Jurkat, Clone E6-1 (cell line): ENCODE measurements at places on chromosomes 12 and 14.

GRCh38 chr14:106776395-106776983 lies 1250.1 kb downstream of the TMEM121 start:
- no peak for DNase-seq

- no peak for DNase-seq
Measured at GRCh38 chr14:51107801-51108200, 12.9 kb upstream of the TRIM9 start.

GRCh38 chr14:92668276-92668973 lies 80.0 kb downstream of the LGMN start:
- no peak for DNase-seq

DNA sequence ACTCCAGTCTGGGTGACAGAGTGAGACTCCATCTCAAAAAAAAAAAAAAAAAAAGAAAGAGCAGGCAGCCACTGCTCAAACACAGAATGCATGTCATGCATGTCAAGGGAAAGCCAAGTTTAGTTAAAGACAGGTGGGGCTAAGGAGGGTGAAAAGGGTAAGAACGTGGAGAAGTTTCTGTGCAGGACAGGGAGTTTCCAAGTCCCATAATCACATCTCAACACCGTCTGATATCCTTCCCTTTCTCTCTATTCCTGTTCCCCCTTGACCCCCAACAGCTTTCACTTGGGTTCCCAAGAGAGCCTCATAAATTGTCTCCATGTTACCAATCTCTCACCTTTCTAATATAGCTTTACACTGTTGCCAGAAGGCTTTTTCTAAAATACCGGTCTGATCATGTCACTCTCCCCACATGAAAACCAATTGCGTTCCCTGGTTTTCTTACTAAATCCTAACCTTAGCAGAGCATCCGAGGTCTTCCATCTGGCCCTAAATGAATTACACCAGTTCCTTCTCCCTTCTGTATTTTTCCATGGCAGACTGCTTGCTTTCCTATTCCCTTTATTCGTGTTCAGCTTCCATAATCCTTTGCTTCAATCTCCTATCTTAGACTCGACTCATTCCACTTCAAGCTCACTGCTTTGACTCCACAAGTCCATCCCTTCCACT lies 37.0 kb downstream of the LIMA1 start:
- no peak for DNase-seq

- DNase-seq = no peak
Measured at GRCh38 chr12:23209793-23210192, 584.8 kb downstream of the ETNK1 start.

DNA sequence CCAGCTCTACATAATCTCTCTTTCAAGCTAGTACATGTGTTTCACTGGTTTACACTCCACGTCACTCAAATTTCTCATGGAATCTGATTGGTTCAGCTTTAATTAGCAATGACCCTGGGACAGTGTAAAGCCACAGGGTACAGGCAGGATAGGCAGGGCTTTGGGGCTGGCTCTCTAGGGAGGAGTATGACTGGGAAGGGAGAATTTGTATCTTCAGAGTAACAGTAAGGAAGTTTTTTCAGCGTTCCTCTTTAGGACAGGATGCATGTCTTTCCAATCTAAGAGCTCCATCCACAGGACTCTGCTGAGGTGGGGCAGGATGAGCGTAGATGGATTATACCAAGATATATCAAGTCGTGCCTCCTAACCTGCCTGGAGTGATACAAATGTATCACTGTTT lies 112.0 kb upstream of the CLEC14A start:
- no peak for DNase-seq

- no peak for DNase-seq
Measured at GRCh38 chr12:54390668-54391551, 6.4 kb upstream of the ZNF385A start.

DNA sequence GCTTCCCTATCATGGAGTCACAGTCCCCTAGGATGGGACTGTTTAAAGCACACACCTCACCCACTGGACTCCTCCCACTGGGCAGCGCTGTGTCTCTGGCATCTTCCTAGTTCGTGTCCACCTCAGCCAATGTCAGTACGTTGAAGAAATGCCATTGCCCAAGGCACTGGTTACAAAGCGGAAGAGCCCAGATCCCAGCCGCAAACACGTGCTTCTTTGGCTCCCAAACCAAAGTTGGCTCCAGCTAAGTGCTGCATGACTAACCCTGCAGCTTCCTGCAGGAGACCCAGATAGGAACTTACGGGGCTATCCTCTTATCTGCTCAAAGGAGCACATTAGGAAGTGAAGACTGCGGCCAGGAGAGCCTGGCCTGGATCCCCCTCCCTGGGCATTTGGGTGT lies 9.3 kb downstream of the SYNE3 start:
- DNase-seq = no peak
